ENCODE measurements at places on chromosomes 4 and X.

DNA sequence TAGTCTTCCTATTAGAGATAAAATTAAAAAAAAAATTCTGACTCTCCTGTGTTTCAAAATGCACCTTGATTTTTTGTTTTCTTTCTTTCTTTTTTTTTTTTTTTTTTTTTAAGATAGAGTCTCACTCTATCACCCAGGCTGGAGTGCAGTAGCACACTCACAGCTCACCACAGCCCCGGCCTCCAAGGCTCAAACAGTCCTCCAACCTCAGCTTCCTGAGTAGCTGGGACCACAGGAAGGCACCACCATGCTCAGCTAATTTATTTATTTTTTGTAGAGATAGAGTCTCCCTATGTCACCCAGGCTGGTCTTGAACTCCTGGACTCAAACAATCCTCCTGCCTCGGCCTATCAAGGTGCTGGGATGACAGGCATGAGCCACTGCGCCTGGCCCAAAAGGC is 41.1 kb upstream of the TMEM184C start:
- no peak for DNase-seq

DNA sequence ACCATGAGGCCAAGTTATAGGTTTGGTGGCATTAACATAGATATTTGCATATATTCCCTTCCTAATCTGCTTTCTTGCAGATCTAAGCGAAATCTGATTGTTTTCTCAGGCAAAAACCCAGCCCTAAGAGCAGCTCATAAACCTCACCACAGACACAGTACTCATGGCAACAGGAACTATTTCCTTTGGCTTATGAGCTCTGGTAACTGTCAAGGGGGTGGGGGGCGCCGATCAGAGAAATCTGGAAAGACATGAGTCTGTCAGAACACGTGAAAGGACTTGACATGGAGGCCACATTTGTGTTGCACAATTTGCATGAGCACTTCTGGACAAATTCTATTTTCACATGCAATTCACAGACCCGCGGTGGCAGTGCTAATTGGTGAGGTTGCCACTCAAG is 83.7 kb downstream of the MGST2 start:
- DNase-seq, result no peak

DNA sequence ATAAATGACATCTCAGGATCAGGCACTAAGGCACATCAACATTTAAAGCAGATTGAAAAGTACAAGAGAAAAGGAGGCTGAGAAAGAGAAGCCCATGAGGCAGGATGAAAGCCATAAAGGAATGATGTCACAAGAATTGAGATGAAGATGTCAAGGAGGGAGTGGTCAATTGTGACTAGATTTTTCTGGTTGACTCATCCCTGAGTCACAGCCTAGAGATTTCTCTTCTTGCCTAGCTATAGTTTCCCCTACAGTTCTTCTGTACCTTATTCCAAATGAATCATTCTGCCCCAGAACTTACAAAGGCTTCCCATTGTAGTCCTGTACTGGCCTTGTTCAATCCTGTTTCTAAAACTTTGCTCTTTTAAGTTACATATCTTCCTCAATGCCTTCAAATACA is 3.4 kb upstream of the USP53 start:
- no peak for DNase-seq

- no peak for DNase-seq
Measured at GRCh38 chr4:13875181-13875580, 247.7 kb upstream of the BOD1L1 start.

DNA sequence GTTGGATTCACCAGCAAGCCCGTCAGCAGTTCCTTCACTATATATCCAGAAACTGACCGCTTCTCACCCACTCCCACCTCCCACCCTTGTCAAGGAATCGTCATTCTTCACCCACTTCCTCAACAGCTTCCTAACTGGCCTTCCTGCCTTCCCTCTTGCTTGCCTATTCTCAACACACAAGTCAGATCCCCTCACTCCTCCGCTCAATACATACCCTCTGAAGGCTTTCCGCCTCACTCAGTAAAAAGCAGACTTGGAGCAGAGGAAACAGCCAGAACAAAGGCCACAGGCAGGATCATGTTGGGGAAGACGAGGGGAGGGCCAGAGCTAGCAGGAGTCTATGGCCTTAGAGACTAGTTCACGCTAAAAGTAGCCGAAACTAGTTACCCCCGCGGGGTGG is 23.7 kb downstream of the RWDD4 start:
- no peak for DNase-seq

- DNase-seq, result no peak
Measured at GRCh38 chr4:10500776-10501175, 43.5 kb upstream of the ZNF518B start.
